CD4-positive, alpha-beta T cell (primary cell): ENCODE measurements at places on chromosomes 4 and X. TPM values are rescaled to one million over a fixed set of nuclear protein-coding genes. Genes with fewer than 3 reads are reported as not detected.

CORIN gene
- total RNA-seq, result 0.14 TPM

CTAG1B gene
- not detected for total RNA-seq

SLC9B1 gene
- 3.6 TPM for total RNA-seq

RBMX gene
- total RNA-seq, result 317 TPM

EDNRA gene
- total RNA-seq, result not detected

POU3F4 gene
- not detected for total RNA-seq

DCAF16 gene
- 88.5 TPM for total RNA-seq

PPEF2 gene
- 0.56 TPM for total RNA-seq

RTL5 gene
- 1.2 TPM for total RNA-seq

GRIPAP1 gene
- total RNA-seq, result 101 TPM

CENPI gene
- 0.28 TPM for total RNA-seq

GAGE12G gene
- total RNA-seq, result not detected

ZDHHC9 gene
- total RNA-seq, result 3.0 TPM

SLC9A7 gene
- total RNA-seq, result 3.2 TPM

DGKQ gene
- 17.6 TPM for total RNA-seq

HSD17B10 gene
- 27.0 TPM for total RNA-seq

PTCHD1 gene
- total RNA-seq, result not detected

OTC gene
- not detected for total RNA-seq

MAGEA11 gene
- not detected for total RNA-seq

PDCL2 gene
- total RNA-seq, result not detected

AFAP1 gene
- 9.8 TPM for total RNA-seq

TMSB15A gene
- not detected for total RNA-seq

ARR3 gene
- not detected for total RNA-seq

EVC gene
- 0.70 TPM for total RNA-seq

HDX gene
- total RNA-seq, result 0.38 TPM

TMEM150C gene
- not detected for total RNA-seq

ADH1C gene
- total RNA-seq, result not detected

RASGEF1B gene
- 69.4 TPM for total RNA-seq

TMEM271 gene
- total RNA-seq, result not detected

RIPPLY1 gene
- total RNA-seq, result not detected

MAGEA2B gene
- not detected for total RNA-seq

AFF2 gene
- total RNA-seq, result 5.9 TPM

FAAH2 gene
- 5.1 TPM for total RNA-seq

PPP2R2C gene
- total RNA-seq, result not detected

IL2 gene
- total RNA-seq, result 3.7 TPM

RNF128 gene
- not detected for total RNA-seq

RTL3 gene
- not detected for total RNA-seq

LONRF3 gene
- total RNA-seq, result 4.9 TPM
